Calu3 (cell line): ENCODE measurements at places on chromosomes 3 and 15.

DNA sequence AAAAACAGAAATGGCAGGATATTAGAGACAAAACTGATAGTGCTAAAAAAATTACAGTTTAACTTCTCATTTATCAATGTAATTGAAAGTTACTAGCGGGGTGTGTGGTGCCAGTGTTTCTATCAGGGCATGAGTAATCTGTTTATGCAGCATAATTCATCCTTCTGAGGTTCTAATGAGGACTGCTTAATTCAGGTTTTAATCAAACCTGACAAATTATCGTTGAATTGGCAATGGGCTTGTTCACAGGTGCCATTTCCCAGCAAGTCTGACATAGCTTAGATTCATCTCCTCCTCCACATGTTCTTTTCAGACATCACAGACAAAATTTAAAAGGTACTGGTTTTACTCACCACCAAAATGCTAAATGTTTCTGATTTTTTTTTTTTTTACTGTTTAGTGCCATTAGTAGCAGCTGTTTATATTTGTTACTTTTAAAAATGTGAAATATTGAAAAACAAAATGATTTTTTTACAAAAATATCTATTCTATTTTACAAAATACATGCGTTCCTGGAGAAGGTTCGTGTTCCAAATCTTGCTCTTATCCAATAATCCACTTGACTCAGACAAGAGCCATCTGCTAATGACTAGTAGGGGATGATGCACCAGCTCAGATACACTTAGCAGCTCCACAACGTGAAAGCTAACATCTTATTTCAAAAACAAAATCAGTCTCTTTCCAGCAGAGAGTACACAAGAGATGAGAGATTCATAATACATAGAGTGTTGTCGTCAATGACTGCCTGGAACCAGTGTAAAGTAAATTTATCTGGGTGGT, 447.7 kb upstream of the DPPA4 start:
- H3K36me3 ChIP-seq: no peaks in the 10 kb centered on the region
- no peaks in the 10 kb centered on the region for H3K4me1 ChIP-seq
- no peak overlapping the region for H3K27ac ChIP-seq
- no peaks in the 10 kb centered on the region for H3K27me3 ChIP-seq
- H3K4me3 ChIP-seq: no peak overlapping the region
- no peak for DNase-seq

GRCh38 chr15:78341057-78341987, 1.2 kb downstream of the CRABP1 start:
- H3K27ac ChIP-seq: no peak overlapping the region
- DNase-seq: peak; percentile 36
- H3K36me3 ChIP-seq: no peaks in the 10 kb centered on the region
- peak overlapping the region; percentile 54 for H3K4me3 ChIP-seq
- peaks cover 18% of the 10 kb centered on the region for H3K27me3 ChIP-seq

- H3K27ac ChIP-seq: no peak overlapping the region
- no peaks in the 10 kb centered on the region for H3K27me3 ChIP-seq
Measured at GRCh38 chr15:35305031-35305550, 220.0 kb upstream of the NANOGP8 start.

GRCh38 chr15:36497901-36498300, 81.5 kb upstream of the CDIN1 start:
- no peak overlapping the region for H3K4me3 ChIP-seq
- H3K4me1 ChIP-seq: peaks cover 15% of the 10 kb centered on the region
- no peaks in the 10 kb centered on the region for H3K36me3 ChIP-seq
- no peak for DNase-seq
- no peak overlapping the region for H3K27ac ChIP-seq

GRCh38 chr3:115720983-115721382, 97.7 kb downstream of the GAP43 start:
- no peak overlapping the region for H3K27ac ChIP-seq
- no peak overlapping the region for H3K4me3 ChIP-seq
- DNase-seq: no peak
- H3K36me3 ChIP-seq: no peaks in the 10 kb centered on the region

DNA sequence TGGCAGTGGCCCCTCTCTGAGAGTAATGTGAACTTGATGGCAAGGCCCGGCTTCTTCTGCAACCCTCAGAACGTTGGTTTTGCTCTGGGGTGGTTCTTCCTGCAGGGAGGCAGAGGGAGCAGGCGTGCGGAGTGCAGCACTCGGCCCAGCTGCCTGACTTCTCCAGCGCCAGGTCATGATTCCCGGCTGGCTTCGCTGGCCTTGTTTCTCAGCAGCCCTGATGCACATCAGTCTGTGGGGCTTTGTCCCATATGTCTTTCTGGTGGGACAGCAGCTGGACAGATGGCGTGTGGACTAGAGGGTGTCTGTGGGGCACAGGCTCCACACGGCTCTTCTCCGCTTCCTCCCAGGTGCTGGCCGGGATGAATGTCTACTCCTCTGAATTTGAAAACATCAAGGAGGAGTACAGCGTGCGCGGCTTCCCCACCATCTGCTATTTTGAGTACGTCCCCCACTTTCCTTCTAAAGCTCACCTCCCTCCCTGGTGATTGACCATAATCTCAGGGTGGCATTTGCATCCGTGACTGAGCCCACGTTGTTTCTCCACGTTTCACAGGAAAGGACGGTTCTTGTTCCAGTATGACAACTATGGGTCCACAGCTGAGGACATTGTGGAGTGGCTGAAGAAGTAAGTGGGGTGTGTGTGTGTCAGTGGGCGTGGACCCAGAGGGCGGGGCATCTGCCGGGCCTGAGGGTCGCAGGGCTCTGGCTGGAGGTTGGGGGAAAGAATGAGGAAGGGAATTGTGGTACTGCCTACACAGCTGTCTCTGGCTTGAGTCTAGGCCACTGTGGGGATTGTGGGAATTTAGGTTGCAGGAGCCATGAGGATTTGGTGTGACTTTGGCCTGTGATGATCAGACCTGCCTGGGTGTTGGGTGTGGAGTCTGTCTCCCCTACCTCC, 57.1 kb downstream of the PDIA5 start:
- no peak overlapping the region for H3K4me3 ChIP-seq
- peaks cover 6% of the 10 kb centered on the region for H3K36me3 ChIP-seq
- H3K27ac ChIP-seq: no peak overlapping the region
- DNase-seq: no peak
- H3K27me3 ChIP-seq: no peaks in the 10 kb centered on the region
- no peaks in the 10 kb centered on the region for H3K4me1 ChIP-seq

GRCh38 chr15:92810418-92811138, 89.5 kb upstream of the CHD2 start:
- peak; percentile 78 for DNase-seq
- peaks cover 27% of the 10 kb centered on the region for H3K4me1 ChIP-seq
- peak overlapping the region; percentile 68 for H3K4me3 ChIP-seq

DNA sequence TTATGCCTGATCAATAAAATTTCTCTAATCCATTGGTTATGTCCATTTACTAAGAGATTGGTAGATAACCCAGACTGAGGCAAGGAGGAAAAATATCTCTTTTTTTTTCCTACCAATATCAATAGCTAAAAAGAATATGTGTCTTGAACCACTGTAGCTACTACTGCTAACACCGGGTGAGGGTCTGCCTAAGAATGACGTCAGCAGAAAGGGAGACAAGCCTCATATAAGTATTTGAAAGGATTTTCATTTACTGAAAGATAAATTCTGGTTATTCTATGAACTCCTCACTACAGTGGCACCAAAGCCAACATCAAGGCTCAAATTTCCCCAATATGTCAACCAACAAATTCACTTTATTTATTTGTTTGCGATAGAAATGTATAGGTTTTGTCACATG, 389.0 kb upstream of the ALCAM start:
- H3K27me3 ChIP-seq: no peaks in the 10 kb centered on the region
- no peaks in the 10 kb centered on the region for H3K36me3 ChIP-seq
- no peak overlapping the region for H3K4me3 ChIP-seq
- DNase-seq: no peak
- no peaks in the 10 kb centered on the region for H3K4me1 ChIP-seq

GRCh38 chr3:116084999-116085791, 360.1 kb downstream of the LSAMP start:
- H3K4me1 ChIP-seq: no peaks in the 10 kb centered on the region
- no peak overlapping the region for H3K4me3 ChIP-seq
- no peak for DNase-seq
- H3K36me3 ChIP-seq: no peaks in the 10 kb centered on the region

DNA sequence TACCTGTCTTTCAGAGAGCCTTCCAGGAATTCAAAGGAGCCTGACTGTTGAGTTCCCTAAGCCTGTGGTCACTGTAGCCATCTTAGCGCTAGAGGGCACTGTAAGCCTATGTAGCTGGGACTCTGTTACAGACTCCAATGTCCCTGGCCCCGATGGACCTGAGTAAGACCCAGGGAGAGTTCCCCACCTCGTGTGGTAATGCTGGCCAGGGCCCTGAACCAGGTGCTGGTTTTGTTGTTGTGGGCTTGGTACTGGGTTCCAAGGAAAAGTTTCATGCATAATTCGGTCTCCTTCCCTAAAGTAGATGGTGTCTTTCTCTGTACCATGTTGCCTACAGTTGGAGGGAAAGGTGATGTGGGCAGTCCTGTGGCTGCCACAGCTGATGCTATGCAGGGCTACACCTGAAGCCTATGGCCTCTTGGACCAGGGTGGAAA, 32.4 kb downstream of the CDAN1 start:
- no peaks in the 10 kb centered on the region for H3K27me3 ChIP-seq
- H3K27ac ChIP-seq: no peak overlapping the region
- DNase-seq: peak; percentile 59

- peak overlapping the region; percentile 6 for H3K27ac ChIP-seq
- H3K4me1 ChIP-seq: peaks cover 55% of the 10 kb centered on the region
- DNase-seq: peak; percentile 89
- peak overlapping the region; percentile 27 for H3K4me3 ChIP-seq
- H3K36me3 ChIP-seq: peaks cover 6% of the 10 kb centered on the region
Measured at GRCh38 chr15:82942691-82943090, 9.8 kb downstream of the HOMER2 start.

DNA sequence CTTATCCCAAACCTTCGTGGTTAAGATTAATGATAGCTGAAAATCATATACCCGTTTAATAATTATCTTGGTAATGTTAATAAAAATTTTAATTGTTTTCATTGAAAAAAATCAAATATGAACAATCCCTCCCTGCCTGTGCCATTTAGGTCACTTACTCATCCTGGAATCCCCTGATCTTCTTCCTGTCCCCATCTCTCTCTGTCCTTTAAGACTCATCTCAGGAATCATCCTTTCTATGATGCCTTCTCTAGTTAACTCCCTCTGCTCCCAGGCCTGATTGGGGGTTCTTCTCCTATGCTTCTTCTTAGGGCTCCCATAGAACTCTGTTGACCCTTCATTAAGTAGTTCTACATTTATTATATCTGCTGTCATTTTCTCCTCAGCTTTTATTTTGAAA, 91.6 kb downstream of the MBNL1 start:
- no peaks in the 10 kb centered on the region for H3K27me3 ChIP-seq
- H3K27ac ChIP-seq: peak overlapping the region; percentile 2
- H3K4me3 ChIP-seq: no peak overlapping the region
- H3K4me1 ChIP-seq: peaks cover 65% of the 10 kb centered on the region

GRCh38 chr15:85475317-85475701, 94.9 kb downstream of the AKAP13 start:
- H3K36me3 ChIP-seq: no peaks in the 10 kb centered on the region
- no peak overlapping the region for H3K4me3 ChIP-seq
- no peak overlapping the region for H3K27ac ChIP-seq
- peaks cover 56% of the 10 kb centered on the region for H3K4me1 ChIP-seq

- DNase-seq: no peak
- H3K36me3 ChIP-seq: no peaks in the 10 kb centered on the region
- H3K4me3 ChIP-seq: no peak overlapping the region
- H3K27me3 ChIP-seq: peaks cover 58% of the 10 kb centered on the region
Measured at GRCh38 chr3:134666885-134667284, 16.1 kb upstream of the KY start.

DNA sequence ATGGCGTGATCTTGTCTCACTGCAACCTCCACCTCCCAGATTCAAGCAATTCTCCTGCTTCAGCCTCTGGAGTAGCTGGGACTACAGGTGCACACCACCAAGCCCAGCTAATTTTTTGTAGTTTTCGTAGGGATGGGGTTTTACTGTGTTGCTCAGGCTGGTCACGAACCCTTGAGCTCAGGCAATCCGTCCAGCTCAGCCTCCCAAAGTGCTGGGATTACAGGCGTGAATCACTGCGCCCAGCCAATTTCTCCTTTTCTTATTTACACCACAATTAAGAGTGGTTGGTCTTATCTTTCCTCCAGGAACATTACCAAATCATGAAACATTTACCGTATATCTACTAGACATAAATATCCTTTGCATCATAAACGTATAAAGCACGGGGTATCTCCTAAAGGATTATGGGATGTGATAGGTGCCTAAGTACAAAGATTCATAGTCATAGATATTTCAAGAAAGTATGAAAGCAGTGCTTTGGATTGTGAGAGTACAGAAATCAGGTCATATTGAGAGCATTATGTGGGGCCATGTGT, 194.5 kb downstream of the RBMS3 start:
- H3K27me3 ChIP-seq: no peaks in the 10 kb centered on the region
- no peak for DNase-seq
- no peaks in the 10 kb centered on the region for H3K36me3 ChIP-seq
- no peaks in the 10 kb centered on the region for H3K4me1 ChIP-seq
- no peak overlapping the region for H3K27ac ChIP-seq

DNA sequence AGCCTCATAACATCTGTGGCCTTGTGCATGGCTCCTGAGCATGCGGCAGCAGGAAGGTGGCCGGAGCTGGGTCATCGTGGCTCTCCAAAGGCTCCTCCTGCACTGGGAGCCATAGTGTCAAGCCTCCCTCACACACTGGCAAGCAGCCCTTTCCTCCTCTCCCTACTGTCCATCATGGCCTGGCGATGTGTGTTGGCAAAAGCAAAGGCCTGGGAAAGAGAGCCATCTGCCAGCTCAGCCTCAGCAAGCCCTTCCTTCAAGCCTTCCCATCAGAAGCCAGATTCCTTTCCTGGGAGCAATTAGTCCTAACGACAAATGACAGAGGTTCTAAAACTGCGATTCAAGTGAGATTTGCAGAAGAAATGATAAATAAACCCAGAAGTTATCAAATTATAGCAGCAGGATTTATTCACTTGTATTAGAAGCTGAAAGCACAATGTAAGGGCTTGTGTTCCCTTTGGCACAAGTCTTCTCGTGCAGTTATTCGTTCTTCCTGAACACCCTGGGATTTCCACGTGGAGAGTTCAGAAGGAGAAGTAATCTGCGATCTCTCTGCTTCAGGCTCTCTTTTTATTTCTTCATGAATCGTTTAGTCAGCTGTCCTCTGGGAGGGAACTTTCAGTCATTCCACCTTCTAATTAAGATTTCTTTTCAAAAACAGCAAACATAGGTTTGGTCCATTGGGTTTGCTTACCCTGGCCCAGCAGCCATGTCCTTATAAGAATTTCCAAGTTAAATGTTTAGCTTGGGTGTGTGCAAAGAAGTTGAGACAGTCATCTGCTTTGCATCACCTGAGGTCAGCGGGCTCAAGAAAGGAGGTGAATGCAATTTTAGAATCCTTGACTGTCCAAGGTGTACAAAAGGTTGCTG, 110.3 kb upstream of the TMC3 start:
- H3K36me3 ChIP-seq: no peaks in the 10 kb centered on the region
- no peak overlapping the region for H3K4me3 ChIP-seq
- no peak for DNase-seq
- H3K27ac ChIP-seq: no peak overlapping the region
- H3K4me1 ChIP-seq: no peaks in the 10 kb centered on the region
- H3K27me3 ChIP-seq: peaks cover 31% of the 10 kb centered on the region

- H3K4me1 ChIP-seq: no peaks in the 10 kb centered on the region
- H3K27ac ChIP-seq: no peak overlapping the region
- H3K4me3 ChIP-seq: no peak overlapping the region
- no peaks in the 10 kb centered on the region for H3K36me3 ChIP-seq
- no peak for DNase-seq
Measured at GRCh38 chr15:83283138-83283812, 1.2 kb downstream of the BNC1 start.
